COR-L47 (cell line): ENCODE measurements at places on chromosomes 1 and 21.

DNA sequence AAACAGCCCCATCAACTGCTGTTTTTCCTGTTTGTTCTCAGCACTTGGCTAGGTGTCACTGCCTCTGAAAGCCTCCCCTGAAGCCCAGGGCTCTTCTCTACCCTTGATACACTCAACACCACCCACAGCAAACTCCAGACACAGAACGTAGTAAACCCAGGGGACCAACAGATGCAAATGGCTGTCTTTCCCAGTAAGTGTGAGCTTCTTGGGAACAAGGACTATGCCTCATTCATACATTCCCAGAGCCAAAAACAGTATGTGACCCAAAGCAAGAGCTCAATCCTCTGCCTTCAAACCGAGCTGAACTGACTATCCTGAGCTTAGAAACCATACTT, 4.4 kb downstream of the LBR start:
- DNase-seq = no peak

GRCh38 chr1:179046808-179047635, 21.3 kb downstream of the FAM20B start:
- no peak for DNase-seq

- peak; percentile 81 for DNase-seq
Observed at GRCh38 chr1:218304281-218305039, 19.4 kb downstream of the RRP15 start.

DNA sequence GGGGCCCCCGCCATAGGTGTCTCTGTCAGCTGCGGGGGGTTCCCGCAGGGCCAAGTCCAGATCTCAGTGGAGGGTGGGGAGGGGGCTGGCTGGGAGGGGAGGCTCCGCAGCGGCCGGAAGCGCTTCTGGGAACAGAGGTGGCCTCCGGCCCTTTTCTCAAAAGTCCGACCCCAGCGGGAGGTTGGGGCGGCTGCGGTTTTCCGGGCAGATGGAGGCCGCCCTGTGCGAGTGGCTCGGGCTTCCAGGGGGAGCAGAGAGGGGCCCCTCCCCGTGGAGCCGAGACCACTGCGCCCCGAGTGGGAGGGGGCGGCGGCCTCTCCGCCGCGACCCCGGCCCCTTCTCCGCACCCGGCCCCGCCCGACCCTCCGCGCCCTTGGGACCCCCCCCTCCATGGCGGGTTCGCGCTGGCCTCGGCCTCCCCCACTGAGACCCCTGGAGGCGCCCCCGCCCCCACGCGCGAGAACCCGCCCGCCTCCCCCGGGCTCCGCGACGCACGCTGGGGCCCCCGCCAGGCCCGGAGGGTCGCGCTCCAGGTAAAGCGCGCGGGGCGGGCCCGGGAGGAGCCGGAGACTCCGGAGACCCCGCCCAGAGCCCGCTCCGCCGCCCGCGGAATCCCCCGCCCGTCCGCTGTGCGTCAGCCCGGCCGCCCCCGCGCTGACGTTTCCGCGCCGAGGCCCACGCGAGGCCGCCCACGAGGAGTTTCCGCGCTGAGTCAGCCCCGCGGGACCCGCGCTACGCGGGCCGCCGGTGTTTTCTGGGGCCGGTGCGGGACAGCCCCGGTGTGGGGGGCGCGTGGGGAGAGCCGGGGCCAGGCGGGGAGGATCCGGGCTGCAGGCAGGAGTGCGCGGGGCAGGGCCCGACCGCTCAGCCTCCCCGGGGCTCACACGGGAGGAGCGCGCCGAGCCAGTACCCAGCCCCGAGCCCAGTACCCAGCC, 5.2 kb downstream of the TNFRSF18 start:
- peak; percentile 27 for DNase-seq

DNA sequence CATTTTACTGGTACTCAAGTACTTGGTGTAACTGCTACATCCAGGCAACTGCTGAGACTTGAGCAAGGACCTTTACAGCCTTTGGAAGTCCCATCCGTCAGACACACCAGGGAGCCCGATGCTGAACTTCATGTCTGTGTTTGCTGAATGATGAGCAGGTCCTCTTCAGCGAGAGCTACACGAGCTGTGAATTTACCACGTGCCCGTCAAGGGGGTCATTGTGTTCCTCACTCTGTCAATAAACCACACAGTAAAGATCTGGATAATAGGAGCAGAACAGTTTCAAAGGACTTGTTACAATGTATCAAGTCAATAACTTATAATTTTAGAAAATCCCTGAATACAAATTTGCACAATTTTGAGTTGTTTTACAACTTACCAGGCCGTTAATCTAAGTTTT, 427.2 kb downstream of the KIF26B start:
- no peak for DNase-seq

GRCh38 chr1:229972600-229973296, 94.3 kb upstream of the GALNT2 start:
- DNase-seq = no peak

DNA sequence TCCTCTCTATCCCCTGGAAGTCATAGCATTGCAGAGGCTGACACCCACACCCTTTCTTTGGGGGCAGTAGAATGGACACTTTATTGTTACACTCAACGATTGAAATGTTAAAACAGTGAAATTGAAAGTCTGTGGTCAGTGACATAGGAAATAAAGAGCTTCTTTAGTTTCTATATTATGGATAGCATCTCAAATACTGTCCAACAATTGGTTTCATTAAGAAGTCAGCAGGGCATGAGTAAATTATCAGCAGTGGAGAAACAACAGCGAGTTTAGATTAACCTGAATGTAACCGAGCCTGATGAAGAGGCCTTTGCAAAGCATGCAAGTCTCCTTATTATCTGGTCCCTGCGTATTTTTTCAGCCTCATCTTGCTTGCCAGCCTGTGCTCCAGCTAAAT, 350.7 kb downstream of the NTNG1 start:
- DNase-seq = no peak

DNA sequence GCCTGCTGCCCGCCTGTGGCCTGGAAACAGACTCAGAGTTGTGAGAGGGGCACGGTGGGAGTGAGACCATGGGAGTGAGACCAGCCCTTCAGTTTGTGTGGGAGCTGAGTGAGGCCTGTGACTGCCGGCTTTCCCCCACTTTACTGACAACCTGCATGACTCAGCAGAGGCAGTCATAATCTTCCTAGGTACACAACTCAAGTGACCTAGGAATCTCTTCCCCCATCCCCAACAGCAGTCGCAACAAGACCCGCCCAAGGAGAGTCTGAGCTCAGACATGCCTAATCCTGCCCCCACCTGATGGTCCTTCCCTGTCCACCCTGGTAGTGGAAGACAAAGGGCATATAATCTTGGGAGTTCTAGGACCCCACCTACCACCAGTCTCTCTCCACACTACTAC, 44.2 kb downstream of the KLHL20 start:
- DNase-seq = no peak

- DNase-seq = no peak
Observed at GRCh38 chr1:232988572-232989040, 38.2 kb downstream of the NTPCR start.

GRCh38 chr1:63638471-63638870, 45.3 kb downstream of the PGM1 start:
- DNase-seq = no peak

- DNase-seq = no peak
Observed at GRCh38 chr1:189141056-189141455, 1336.6 kb downstream of the BRINP3 start.
